K562 (cell line): ENCODE measurements at places on chromosomes 6 and 20. TPM values are rescaled to one million over a fixed set of nuclear protein-coding genes. Genes with fewer than 3 reads are reported as not detected.

COL9A3 gene
- total RNA-seq = 1.3 and 1.7 TPM in 2 replicates

SNX5 gene
- total RNA-seq = 128 and 142 TPM in 2 replicates

HLA-DQB1 gene
- 0.29 TPM in 1 of 2 replicates, not detected in the other for total RNA-seq

PNISR gene
- 105 and 107 TPM in 2 replicates for total RNA-seq

BMP7 gene
- 0.13 and 0.18 TPM in 2 replicates for total RNA-seq

LPA gene
- 0.04 and 0.18 TPM in 2 replicates for total RNA-seq

TAF8 gene
- total RNA-seq = 49.1 and 51.4 TPM in 2 replicates

HUS1B gene
- 1.0 and 1.4 TPM in 2 replicates for total RNA-seq

CPXM1 gene
- total RNA-seq = 0.47 and 0.49 TPM in 2 replicates

DNA sequence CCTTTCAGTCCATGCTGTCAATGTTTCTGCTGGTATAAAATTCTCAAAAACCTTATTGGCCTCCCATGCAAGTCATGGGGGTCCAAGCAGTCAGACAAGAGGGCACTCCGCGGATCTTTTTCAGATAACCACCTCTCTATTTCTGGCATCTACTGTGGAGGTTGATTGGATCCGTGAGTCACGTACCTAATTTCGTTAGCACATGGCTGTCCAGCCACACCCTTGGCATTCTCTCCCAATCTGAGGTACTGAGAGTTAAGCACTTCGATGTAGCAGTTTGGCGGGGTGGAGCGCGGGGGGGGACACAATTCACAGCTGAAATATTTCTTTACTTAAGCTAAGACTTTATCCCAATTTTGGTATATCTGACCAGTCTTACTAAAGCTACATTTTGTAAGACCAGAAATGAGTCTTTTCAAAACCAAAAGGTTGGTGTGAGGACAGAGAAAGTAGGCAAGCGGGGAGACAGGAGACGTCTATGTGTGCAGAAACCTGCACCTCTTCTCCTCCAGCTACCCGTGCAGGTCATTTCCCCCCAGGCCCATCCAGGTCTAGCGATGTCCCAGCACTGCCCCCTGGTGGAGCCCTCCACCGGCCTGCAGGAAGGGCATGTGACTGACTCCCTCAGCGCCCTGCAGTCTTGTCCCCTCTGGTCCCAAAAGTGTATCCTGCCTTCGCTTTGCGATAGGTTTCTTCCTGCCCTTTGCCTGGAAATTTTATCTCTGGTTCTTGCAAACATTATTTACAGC is 113.1 kb downstream of the ADAT2 start:
- no peaks in the 10 kb centered on the region; the same call in 1 of the 2 replicates for H3K27me3 ChIP-seq
- no peak overlapping the region for H3K4me3 ChIP-seq
- peak; percentile 60 for DNase-seq
- H3K36me3 ChIP-seq = peaks cover 13% of the 10 kb centered on the region; the same call in 2 of the 3 replicates

GRCh38 chr6:4910037-4910760 is 93.6 kb downstream of the RPP40 start:
- H3K4me3 ChIP-seq = no peak overlapping the region
- H3K36me3 ChIP-seq = peaks cover 35% of the 10 kb centered on the region
- H3K27me3 ChIP-seq = no peaks in the 10 kb centered on the region
- DNase-seq = no peak

- no peaks in the 10 kb centered on the region for H3K4me1 ChIP-seq
- H3K27ac ChIP-seq = no peak overlapping the region
- H3K4me3 ChIP-seq = no peak overlapping the region
- H3K27me3 ChIP-seq = peaks cover 15% of the 10 kb centered on the region; the same call in 2 of the 3 replicates
Observed at GRCh38 chr6:131379948-131380347, 193.1 kb upstream of the ARG1 start.

GRCh38 chr6:11931296-11932035 is 80.6 kb upstream of the HIVEP1 start:
- DNase-seq = peak; percentile 98
- H3K4me1 ChIP-seq = peaks cover 24% of the 10 kb centered on the region
- H3K36me3 ChIP-seq = peaks cover 5% of the 10 kb centered on the region; the same call in 1 of the 3 replicates

- DNase-seq = peak; percentile 61
- no peaks in the 10 kb centered on the region for H3K27me3 ChIP-seq
- no peaks in the 10 kb centered on the region for H3K36me3 ChIP-seq
- no peak overlapping the region for H3K4me3 ChIP-seq
Observed at GRCh38 chr6:51959744-51960383, 127.5 kb downstream of the PKHD1 start.

DNA sequence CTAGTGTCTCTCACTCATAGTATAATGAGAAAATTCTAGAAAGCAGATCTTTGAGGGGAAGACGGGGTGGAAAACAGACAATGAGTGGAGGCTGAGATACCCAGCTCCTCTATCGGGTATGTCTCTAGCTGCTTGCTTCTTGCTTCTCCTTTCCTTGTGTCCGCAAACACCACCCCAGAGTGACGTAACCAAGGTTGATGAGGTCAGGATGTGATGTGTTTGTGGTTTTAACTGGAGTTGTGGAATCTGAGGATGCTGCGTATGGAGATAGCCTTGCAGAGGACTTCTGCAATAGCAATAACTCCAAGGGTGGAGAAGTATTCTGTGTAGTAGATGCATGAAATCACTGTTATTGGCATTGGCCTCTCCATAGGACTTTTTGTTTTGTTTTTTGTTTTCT is 132.7 kb upstream of the IFNGR1 start:
- no peaks in the 10 kb centered on the region for H3K4me1 ChIP-seq
- peak; percentile 14 for DNase-seq
- H3K36me3 ChIP-seq = no peaks in the 10 kb centered on the region
- H3K27ac ChIP-seq = no peak overlapping the region
- no peaks in the 10 kb centered on the region for H3K27me3 ChIP-seq

DNA sequence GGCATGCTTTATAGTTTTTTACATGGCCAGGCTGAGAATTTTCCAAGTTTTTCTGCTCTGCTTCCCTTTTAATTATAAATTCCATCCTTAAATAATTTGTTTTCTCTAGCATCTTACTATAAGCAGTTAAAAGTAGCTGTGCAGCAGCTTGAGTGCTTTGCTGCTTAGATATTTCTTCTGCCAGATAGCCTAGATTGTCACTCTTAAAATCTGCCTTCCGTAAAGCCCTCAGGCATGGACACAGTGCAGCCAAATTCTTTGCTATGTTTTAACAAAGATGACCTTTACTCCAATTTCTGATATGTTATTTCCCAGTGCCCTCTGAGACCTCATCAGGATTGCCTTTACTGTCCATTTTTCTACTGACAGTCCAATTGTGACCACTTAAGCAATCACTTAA is 92.6 kb upstream of the SGK1 start:
- no peaks in the 10 kb centered on the region for H3K36me3 ChIP-seq
- 0 out of 2 replicates have a peak, but pooled peaks cover 4% of the 10 kb centered on the region for H3K27me3 ChIP-seq
- H3K4me1 ChIP-seq = peaks cover 2% of the 10 kb centered on the region; the same call in 1 of the 3 replicates
- no peak overlapping the region for H3K27ac ChIP-seq
- H3K4me3 ChIP-seq = no peak overlapping the region
- DNase-seq = no peak

DNA sequence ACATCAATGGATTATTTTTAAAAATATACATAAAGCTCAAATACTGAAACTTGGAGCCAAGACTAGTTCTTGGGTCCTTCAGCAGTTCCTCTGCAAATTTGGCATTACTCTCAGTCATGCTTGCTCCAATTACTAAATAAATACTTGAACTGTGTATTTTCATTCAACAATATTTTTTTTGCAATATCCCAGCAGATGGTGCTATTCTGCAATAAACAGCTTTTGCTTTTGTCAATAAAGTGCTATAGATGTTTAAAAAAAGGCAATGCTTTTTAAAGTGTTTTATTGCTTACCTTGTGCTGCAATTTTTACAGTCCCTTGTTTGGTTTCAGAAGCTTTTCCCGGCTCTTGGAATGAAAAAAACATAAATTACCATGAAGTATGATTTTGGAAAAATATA is 243.4 kb downstream of the TRDN start:
- H3K36me3 ChIP-seq = no peaks in the 10 kb centered on the region
- no peaks in the 10 kb centered on the region for H3K4me1 ChIP-seq
- DNase-seq = no peak
- H3K27me3 ChIP-seq = no peaks in the 10 kb centered on the region
